ENCODE measurements at places on chromosomes 5 and 9.

DNA sequence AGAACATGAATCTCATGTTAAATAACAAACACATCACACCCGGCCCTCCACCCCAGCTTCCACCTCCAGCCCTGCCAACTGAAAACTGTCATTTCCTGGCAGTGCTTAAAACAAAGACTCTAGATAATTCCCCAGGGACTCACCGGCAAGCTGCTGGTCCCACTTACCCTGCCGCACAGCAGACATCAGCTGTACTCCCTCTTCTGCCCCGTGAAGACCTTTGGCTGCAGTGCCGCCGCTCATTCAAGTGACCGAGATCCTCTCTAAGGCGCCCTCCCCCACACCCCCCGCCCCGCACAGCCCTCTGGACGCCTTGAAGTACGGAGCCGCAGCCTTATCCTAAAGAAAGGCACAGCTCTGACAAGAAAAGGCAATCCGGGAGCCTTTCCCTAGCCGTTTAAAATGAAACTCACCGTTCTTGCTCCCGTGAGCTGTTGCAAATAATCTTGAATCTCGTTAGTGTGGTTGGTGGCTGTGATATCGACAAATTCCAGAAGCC is 434 bp downstream of the GLRX start:
- DNase-seq: peak; percentile 36

DNA sequence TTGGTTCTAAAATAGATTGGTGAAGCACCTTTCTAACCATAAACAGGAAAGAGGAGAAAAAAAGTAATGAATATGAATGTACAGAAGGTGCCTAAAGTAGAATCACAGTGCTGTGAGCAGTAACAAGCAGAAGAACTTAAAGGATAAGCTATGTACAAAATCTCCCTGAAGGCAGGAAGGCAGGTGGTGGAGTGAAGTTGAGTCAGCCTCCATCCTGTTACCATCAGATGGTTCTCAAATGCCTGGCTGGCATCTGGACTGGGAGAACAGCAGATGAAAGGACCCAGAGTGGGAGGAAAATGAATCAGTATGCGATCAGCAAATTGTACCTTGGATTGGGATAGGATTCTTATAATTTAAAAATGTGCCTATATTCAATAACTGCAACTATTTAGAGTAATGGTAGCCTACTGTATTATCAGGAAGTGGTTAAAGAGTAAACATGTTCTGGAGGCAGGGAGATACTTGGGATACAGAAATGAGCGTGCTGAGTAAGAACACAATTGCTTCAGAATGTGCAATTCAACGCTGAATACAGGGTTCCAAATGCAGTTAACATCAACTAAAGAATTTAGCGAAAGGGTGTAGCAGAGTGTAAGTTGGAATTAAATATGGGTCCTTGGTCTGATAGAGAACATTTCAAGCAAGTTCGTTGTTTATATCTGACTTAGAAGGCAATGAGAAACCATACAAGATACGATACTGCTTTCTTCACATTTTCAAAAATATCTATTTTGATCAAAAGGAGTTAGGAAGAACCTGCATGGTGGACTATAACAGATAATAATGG is 21.1 kb upstream of the FER start:
- no peak for DNase-seq

GRCh38 chr9:113349445-113350094 is at the start of gene BSPRY:
BSPRY (plus strand) TSS chr9:113349541; CDS start chr9:113349580, 39 bp downstream.
- DNase-seq: no peak

DNA sequence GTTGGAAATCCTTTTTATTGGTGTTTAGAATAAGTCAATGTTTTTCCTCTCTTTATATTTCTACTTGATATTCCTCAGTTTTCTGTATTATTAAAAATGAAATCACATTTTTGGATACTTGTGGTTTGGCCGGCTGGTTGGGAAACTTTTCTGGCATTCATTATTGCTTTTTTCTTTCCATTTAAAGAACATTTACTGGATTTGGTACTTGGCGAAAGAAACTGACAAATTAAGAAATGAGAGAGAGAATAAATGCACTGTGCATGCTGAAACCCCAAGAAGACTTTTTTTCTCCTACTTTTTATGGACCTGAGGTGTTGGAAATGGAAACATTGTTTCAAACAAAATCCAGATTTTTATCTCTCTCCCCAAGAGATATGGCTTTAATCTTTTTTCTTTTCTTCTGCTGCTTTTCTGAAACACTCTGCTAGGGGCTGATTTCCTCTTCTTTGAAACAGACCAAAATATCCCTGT is 128.4 kb downstream of the SNX18 start:
- no peak for DNase-seq

DNA sequence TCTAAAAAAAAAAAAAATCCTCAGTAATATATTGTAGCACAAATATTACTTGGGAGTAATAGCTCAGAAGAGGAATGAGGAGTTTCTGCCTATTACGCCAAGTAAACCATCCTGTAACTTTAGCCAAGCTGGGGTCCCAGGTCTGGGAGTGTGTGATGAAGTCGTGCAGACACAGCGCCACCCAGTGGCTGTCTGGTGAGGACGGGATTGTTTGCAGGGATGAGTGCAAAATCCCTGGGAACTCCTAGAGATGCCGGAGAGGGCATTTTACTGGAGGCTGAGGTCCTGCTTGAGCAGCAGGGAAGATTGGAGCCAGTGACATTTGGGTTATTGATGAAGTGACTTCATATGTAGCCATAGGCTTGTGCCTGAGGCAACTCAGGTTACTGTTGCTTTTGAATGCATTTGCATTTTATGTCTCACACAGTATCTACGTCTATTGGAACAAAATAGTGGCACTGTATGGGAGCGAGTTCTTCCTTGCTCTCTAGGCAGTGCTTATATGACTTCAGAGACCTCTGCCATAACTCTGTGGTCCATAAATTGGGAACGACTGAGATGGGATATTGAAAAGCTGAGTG is 72.8 kb downstream of the PSAT1 start:
- DNase-seq: no peak

- DNase-seq: no peak
These were observed 31.3 kb upstream of the IRGM start for GRCh38 chr5:150815010-150815409.

DNA sequence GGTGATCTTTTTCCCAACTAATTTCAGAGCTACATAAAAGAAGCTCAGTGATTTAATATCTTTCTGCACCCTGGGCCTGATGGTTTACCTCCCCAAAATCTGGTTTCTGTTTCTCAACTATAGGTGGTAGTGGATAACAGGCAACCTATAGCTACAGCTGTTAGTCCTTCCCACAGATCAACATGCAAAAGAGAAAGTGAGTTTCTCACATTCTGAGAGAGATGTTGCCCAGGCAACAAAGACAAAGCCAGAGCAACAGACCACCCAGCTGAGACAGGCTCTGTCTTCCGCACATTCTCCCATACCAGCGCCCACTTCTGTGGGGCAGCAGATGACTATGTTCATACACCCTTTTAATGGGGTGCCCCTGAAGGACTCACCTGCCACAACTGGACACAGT is 40.7 kb upstream of the PPP2R2B start:
- DNase-seq: no peak

DNA sequence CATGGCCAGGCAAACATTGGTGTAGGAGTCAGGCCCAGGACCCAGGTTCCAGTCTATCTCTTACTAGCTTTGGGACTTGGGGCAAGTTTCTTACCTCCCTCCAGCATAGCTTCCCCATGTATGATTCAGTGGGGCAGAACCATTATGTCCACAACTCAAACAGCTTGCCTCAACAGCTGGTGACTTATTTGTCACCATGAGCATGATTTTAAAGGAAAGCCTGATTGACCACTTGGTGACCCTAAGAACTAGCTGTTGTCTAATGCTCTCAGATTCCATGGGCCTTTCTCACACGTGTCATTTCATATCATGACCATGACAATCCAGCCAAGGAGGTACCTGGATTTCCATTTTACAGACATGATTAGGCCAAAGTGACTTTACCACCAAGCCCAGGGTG is 126.4 kb downstream of the TTLL11 start:
- no peak for DNase-seq

DNA sequence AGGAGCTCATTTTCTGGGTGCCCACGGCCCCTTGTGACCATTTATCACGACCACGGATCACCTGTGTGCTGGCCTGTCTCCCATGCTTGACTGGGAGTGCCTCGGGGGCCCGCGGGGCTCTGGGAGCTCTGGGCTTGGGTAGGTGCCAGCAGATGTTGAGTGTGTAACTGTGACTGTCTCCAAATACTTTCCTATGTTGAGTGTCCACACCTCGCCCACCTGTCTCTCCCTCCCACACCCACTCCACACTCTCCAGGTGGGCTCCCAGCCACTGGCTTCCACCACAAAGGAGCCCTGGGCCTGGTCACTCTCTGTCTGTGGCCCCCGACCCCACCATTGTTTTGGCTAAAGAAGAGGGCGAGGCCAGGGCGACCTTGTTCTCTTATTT is 196.4 kb downstream of the CDK5RAP2 start:
- no peak for DNase-seq

- no peak for DNase-seq
These were observed 32.6 kb downstream of the ROR2 start for GRCh38 chr9:91917436-91917835.

GRCh38 chr9:106637486-106637885 is 225.5 kb upstream of the ZNF462 start:
- DNase-seq: no peak

DNA sequence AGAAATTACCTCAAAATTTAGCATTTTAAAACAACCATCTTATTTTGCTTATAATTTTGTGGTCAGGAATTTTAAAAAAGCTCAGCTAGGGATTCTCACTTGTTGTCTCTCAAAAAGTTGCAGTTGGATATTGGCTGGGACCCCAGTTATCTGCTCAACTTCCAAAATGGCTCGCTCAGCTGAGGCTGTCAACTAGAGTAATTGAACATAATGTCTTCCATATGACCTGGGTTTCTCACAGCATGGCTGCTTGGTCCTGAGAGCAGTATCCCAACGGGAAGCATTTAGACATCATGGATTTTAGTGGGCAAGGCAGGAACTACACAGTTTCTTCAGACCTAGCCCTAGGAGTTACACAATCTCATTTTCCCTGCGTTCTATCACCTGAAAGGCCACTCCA is 63.6 kb upstream of the SPEF2 start:
- DNase-seq: no peak

- no peak for DNase-seq
These were observed 38.0 kb downstream of the VAV2 start for GRCh38 chr9:133953976-133954709.

Measured in NCI-H1436 treated with DMSO at 0.1 percent for 48 hours (cell line).